ENCODE measurements at places on chromosomes 11 and 22.

DNA sequence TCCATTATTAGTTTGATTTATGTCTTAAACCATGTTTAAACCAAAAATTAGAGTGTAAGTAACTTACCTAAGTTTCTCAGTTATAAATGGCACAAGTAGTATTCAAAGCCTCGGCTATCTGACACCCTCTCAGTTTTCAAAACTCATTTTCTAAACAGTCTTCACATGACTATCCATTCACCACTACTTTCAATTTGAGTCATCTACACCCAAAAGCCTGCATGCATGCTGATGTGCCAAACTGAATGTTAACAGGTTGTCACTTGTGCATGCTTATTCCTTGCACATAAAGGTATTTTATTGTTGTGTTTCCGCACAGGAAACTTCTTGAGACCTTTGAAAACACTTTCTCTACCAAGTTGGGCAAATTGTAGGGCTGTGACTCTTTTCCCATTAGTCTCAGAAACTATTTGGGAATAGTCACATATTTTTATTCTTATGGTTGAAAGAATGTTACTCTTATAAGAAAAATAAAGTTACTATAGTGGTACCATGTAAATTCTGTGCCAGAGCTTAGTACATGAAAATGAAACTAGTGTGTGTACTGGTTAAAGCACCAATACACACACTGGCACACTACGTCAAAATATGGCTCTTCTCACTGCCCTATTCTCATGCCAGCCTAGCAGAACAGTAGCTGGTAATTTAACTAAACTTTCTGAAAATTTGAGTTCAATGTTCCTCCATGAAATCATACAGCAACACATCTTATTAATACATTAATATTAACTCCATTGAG is 2.2 kb upstream of the OR51E2 start:
- no peak for DNase-seq

- no peak for DNase-seq
Observed at GRCh38 chr22:28406246-28406645, 273.4 kb downstream of the TTC28 start.

- DNase-seq, result peak; percentile 80
Observed at GRCh38 chr11:76768088-76768908, 14.9 kb upstream of the TSKU start.

DNA sequence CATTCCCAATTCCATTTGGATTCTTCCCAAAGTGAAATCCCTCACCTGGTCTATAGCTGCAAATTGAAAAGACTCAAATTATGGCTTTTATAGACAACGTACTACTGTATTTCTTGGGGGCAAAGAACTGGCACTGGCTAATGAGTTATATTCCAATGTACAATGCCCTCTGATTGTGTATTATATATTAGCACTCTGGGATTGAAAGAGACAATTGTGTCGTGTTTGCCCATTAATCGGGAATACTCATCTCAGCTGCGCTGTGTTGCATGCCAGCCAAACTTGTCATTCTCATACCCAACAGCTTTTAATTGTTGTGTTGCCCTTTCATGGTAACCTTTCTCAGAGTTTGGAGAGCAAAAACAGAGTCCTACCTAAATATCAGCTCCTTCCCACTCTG is 55.0 kb upstream of the ZBTB44 start:
- no peak for DNase-seq

DNA sequence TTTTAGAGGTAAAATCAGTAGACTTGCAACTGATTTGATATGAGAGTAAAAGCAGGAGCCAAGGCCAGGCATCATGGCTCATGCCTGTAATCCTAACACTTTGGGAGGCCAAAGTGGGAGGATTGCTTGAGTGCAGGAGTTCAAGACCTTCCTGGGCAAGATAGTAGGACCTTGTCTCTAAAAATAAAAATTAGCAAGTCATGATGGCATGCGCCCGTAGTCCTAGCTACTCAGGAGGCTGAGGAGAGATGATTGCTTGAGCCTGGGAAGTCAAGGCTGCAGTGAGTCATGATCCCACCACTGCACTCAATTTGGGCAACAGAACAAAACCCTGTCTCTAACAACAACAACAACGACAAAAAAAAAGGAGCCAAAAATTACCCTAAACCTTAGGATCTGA is 13.5 kb downstream of the SGSM3 start:
- DNase-seq, result no peak

- DNase-seq, result no peak
Observed at GRCh38 chr11:134020598-134020997, 48.3 kb upstream of the JAM3 start.

DNA sequence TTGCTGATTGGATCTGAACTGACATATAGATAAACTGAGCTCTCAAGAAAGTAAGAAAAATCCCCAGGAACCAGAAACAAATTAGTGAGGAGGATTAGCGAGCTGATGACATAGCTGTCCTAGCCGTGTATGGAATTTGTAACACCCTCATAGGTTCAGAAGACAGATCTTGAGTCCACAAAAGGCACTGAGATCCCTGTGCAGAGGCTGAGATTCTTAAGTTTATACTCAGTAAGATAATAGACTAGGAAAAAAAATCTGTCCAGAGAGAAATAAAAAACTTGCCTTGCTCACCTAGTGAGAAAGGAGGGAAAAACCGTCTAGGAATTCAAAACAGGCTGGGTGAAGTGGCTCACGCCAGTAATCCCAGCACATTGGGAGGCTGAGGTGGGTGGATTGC is 4.6 kb downstream of the NUMA1 start:
- DNase-seq, result no peak

DNA sequence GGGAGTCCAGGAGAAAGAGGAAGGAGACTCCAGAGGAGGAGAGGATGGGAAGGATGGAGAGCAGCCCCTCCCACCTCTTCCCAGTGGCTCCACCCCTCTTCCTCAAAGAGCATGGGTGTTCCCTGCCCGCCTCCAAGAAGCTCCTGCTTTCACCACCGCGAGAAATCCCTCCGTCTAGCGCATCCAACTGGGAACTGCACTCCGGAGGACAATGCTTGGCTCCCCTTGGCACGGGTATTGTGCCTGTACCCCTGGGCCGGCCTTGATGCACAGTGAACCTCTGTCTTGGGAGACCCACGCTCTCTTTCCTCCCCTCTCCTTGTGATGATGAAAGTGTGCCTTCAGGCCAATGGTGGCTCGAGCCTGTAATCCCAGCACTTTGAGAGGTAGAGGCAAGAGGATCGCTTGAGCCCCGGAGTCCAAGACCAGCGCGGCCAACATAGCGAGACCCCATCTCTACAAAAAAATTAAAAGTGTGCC is 14.9 kb upstream of the ADA2 start:
- DNase-seq, result no peak

- DNase-seq, result no peak
Observed at GRCh38 chr22:25996669-25997068, 172.6 kb upstream of the SEZ6L start.

DNA sequence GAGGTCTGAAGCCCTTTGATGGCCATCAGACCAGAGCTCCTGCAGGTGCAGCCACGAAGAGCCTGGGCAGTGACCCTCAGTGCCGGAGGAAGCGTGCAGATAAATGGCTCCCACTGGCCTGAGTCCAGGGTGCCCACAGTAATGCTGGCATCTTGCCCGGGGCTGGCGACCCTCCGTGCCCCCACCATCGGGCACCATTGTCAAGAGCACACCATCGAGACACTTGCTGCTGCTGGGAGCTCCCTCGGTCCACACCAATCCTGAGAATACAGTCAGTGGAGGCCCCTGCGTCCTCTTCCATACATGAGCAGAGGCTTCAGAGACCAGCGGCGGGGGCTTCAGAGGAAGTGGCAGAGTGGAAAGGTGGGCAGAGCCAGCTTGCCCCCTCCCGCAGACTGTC is 1448.3 kb downstream of the BRD1 start:
- DNase-seq, result no peak

DNA sequence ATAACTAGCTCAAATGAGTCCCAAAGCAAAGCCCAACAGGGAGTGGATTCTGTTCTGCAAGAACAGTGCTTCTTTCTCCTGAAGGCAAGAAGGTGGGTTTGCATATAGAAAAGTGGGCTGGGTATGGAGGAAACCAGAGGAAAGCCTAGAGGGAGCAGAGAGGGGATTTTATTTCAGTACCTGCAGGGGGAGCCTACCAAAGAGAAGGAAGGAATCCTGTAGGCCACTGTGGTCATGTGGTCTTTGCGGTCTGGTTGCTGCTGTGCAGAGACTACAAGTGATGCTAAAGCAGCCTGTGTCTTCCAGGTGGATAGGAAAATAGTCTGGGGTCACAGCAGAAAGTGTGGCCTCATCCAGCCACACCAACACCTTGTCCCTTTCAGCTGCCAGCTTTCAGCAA is 33.2 kb upstream of the ZBTB16 start:
- DNase-seq, result peak; percentile 46

- no peak for DNase-seq
Observed at GRCh38 chr11:128879817-128880216, 11.3 kb upstream of the KCNJ5 start.

DNA sequence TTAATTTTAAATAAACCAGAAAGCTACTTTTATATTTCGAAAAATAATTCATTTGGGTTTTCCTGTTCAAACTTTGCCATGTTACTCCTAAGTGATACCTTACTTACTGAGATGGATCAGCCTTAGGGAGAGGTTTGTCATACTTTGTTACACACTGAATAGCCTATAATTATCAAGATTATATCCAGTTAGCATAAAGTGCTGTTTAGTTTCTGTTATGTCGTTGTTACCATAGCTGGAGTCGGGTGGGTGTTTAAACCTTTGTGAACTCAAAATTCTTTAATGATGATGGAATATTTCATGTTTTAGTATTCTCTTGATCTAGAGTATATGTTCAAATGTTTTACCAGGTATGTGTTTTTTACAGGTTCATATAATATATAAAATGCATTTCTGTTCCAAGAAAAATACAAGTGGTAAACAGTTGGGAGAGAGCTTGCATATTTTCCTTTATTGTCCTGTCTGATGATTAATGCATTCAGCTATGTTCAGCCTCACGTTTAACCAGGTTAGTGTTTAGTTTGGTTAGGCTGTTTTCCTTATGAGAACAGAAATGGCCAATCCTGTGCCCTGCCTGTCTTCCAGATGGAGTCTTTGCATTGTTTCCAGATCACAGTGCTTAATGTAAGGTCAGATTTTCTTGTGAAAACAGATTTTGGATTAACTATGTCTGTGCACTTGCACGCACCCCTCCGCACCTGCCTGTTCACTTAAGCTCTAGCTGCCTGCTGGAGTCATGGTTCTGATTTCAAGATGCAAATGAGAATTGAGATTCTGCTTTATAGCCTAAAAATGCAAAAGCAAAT is 105.6 kb downstream of the ATXN10 start:
- DNase-seq, result no peak

DNA sequence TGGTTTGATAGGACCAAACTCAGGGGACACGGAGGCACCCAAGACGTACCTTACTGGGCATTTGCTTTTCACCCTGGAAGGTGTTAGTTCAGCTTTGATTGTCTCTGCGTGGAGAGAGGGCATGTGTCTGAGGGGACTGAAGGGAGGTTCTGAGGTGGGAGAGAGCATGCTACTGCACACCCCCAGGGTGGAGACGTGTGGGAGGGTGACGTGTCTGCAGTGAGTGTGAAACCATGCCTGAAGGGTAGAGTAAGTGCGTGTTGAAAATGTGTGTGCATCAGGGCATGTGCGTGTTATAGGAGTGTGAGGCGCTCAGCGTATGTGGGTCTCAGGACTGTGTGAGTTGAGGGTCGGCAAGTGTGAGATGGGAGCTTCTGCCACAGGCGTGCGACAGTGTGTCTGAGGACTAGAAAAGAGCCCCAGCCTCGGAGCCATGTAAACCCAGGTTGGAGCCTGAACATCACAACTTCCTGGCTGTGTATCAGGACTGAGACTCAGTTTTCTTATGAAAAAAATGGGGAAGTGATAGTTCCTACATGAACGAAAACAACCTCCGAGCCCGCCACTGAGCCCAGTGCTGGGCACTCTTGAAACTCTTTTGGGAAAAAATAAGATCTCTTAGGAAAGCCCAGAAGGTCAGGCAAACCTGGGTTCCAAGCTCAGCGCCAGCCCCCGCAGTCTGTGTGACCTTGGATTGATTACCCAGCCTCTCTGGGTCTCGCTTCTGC is 11.8 kb upstream of the KCNJ11 start:
- DNase-seq, result no peak

DNA sequence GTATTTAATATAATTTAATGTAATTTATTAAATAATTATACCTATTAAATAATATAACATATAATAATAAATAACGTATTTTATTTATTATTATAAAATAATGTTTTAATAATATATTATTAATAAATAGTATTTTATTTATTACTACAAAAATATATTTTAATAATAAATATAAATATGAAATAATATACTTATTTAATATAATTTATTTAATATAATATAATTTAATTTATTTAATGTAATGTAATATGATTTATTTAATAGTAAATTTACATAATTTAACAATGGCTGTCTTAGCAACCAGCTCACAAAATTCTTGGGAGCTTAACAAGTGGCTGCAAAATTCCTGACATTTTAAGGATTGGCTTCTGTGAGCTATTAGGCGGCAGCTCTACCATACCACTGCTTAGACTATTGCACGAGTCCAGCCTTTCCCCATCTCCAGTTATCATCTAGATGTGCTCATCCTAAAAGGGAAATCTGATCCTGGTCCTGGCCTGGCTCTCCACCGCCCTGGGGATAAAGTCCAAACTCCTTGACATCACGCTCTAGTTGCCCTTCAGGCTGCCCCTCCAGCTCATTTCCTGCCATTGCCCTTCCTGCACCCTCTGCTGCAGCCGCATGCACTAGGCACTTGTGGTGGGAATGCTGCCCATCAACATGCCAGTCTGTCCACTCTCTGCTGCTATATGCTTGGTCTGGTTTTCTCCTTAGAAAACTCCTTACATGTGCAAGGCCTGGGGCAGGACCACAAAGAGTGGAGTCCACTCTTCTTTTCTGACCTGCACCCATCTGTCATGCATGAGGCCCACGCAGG is 9.8 kb downstream of the MMP20 start:
- no peak for DNase-seq

GRCh38 chr22:44648085-44648820 is 53.8 kb upstream of the PRR5 start:
- no peak for DNase-seq

GRCh38 chr11:68002575-68002937 is 1.3 kb downstream of the UNC93B1 start:
- no peak for DNase-seq

DNA sequence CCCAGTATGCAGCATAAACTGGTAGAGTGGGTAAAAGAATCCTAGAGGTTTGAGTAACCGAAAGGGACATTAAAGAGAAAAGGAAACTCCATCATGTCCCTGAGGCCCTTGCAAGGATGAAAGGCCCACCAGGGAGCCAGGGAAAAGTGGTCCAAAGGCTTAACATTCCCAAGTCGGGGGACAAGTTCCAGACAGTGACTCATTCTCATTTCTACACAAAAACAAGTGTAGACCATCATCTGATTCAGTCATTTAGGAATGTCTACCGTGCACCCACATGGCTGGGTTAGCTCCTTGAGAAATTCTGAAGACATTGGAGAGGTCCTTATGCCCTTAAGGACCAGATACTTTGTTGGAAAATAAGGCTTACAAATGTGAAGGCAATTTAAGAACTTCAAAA is 4.8 kb upstream of the NOX4 start:
- DNase-seq, result no peak

GRCh38 chr11:76806608-76807205 is 23.6 kb downstream of the TSKU start:
- no peak for DNase-seq
